ENCODE measurements at places on chromosomes 3 and 15.
A peak's percentile ranks its signal among the peaks of the same experiment; 100 is the strongest.

- no peak for DNase-seq
Measured at GRCh38 chr3:65439641-65440284, 599.0 kb downstream of the MAGI1 start.

DNA sequence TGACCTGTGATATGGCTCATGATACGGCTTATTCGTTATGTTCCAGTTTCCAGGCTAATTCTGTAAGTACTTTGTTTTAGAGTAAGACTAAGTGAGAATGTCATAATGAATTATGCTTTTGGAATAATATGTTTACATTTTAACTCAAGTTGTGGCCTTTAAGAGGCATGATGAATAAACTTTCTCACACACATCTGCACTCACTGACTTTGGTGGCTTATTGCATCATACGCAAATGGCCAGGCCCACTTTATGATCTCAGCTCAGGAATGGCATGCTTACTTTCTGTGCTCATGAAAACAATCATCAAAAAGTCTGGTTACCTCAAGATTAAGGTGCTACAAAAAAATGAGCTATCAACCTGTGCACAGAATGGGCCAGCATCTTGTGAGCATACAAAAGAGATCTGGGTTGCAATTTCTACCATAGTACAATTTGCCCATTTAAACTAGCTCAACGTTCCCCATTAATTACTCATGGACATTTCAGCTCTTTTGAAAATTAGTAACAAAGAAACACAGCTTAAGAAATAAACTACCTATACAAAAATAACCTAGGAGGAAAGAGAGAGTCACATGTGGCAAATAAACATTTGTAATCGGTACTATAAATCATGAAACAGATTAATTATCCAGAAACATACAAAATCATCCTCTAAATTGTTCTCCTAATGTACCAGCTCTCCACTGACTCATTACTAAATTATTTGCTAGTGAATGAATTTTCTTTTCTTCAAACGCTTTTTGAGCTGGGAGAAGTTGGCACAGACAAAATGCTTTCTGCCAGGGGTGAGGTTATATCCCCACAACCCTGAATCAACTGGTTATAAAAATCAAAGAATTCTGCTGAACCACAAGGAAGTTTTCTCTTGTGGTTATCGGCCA lies 439.0 kb upstream of the ADAMTS9 start:
- no peak for DNase-seq

- no peak for DNase-seq
Measured at GRCh38 chr15:90042766-90043529, 41.8 kb downstream of the ZNF710 start.

DNA sequence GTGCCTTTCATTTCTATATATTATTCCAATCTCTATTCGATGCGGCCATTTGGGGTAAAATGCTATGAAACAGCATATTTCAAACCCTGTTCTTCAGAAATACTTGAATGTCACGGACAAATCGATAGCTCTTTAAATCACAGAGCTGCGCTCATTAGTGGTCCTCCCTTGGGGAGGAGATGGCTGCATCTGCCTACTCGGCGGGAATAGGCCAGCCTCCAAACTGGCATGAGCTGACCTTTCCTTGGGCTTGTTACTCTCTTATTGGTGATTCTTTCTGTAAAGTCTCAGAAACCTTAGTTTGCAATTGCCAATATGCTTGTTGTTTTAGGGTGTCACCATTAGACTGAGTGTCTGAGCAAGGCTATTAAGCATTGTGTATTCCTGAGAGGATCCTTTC lies 120.9 kb downstream of the BDH1 start:
- DNase-seq, result no peak

DNA sequence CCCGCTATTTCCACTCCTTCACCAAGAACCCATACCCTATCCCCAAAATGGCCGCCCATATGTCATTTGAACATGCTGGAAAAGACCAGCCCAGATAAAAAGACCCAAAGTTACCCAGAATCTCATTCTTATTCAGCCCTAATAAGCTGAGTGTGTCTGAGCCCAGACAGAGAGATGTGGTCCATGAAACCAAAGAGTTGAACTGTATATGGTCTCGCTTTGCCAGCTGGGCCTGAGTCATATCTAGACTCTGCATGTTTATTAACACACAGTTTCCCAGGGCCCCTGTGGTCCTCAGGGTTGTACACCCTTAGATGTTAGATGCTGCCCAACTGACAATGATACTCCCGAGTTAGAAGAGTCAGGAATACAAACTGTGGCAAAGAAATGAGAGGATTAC lies 201.9 kb upstream of the STRIT1 start:
- DNase-seq, result no peak

- DNase-seq, result no peak
Measured at GRCh38 chr15:67405208-67406191, 115.4 kb upstream of the C15orf61 start.

GRCh38 chr3:183766745-183767606 lies 58.4 kb downstream of the MAP6D1 start:
- peak; percentile 65 for DNase-seq

All from T-helper 17 cell (primary cell).